T1000 (cell line): ENCODE measurements at places on chromosomes 11 and 22.

DNA sequence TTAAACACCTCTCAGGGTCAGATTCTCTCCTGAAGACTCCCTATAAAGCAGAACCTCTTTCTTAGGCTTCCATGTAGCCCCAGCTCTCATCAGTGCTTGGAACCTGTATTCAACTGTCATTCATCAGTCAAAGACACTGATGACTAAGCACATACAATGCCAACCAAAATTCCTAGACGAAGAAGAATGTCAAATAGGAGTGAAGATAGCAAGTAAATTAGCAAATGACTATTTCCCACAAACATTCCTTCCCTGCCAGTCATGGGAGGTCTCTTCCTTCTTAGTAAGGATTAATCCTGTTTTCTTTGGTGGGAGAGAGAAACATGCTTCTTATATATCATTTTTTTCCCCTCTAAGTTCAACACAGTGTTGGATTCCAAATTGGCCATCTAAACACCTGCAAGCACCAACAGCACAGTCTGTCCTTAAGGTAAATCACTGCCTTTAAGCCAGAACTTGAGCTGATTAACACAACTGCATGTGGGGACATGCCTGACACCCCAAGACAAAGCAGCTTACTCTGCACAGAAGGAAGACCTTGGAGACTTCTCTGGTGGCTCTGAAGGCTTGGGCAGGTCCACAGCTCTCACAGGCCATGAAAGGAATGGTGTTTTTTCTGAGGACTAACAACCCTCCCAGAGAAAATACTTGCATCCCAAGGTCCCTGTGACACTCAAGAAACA lies 47.5 kb upstream of the ME3 start:
- no peak for DNase-seq

- no peak for DNase-seq
Measured at GRCh38 chr11:72493426-72494108, 59.2 kb upstream of the CLPB start.

DNA sequence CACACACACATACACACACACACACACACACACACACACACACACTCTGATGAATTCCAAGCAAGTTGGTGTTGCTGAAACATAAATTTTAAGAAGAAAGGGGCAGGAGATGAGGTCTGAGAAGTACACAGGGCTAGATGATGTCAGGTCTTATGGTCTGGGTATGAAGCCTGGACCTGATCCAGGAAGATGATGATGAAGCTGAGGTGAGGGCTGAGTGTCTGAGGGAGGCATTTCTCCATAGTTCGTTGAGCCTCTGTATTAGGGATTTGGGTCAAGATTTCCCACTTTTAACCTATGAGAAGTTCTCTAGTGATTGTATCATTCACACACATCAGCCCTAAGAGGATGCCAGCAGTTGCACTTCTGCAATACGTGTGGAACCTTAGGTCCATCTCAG lies 32.6 kb downstream of the KREMEN1 start:
- no peak for DNase-seq

DNA sequence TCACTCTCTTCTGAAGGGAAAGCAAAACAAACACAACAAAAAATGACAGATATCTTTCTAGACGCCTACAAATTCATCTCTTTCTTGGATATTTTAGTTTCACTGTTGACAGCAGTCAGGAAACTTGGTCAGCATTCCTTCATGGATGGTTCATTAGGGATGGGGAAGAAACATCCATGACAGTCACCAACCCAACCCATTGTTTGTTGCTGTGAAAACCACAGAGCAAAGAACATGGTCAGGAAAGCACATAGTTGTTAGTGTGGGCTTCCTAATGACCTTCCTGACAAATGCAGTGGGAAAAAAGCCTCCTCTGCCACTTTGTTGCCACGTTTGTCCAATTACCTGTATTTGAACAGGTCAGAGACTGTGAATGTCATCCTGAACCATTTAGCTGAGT lies 139.8 kb upstream of the SNX19 start:
- no peak for DNase-seq

DNA sequence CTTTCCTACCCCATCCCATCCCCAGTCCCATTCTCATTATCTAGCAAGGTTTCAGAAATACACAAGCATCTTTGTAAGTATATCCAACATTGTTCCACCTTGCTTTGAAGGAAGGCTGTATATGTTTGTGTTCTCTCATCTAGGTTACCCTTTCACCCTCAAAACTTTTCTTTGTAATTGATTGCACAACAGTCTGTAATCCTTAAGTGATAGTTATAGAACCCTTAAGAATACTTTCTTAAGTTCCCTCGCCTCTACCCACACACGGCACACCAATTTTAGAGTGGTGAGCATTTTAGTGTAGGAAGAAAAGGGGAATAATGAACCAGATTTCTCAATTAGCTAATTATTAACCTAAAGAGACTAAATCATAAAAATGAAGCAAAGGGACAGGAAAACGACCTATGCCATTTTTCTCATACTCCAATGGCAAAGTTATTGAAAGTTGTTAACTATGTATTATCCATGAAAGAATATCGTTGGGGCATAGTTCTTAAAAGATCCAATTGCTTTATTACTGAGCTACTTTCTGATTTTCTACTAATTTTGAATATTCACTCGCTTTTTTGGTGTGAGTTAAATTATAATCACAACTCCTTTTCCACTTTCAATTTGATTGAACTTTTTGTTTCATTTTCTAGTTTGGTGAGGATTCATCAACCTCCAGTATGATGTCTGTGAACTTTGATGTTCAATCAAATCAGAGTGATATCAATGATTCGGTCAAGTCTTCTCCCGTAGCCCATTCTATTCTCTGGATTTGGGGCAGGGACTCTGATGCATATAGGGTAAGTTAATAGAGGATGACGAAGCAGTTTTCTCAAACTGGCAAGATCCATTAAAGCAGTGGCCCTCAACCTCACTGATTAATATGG lies 44.9 kb downstream of the TTC17 start:
- no peak for DNase-seq

GRCh38 chr11:35393098-35393497 lies 26.3 kb downstream of the SLC1A2 start:
- DNase-seq, result no peak

GRCh38 chr11:128956401-128957201 lies 13.9 kb upstream of the TP53AIP1 start:
- no peak for DNase-seq

GRCh38 chr11:32033491-32033890 lies 57.4 kb upstream of the RCN1 start:
- no peak for DNase-seq

DNA sequence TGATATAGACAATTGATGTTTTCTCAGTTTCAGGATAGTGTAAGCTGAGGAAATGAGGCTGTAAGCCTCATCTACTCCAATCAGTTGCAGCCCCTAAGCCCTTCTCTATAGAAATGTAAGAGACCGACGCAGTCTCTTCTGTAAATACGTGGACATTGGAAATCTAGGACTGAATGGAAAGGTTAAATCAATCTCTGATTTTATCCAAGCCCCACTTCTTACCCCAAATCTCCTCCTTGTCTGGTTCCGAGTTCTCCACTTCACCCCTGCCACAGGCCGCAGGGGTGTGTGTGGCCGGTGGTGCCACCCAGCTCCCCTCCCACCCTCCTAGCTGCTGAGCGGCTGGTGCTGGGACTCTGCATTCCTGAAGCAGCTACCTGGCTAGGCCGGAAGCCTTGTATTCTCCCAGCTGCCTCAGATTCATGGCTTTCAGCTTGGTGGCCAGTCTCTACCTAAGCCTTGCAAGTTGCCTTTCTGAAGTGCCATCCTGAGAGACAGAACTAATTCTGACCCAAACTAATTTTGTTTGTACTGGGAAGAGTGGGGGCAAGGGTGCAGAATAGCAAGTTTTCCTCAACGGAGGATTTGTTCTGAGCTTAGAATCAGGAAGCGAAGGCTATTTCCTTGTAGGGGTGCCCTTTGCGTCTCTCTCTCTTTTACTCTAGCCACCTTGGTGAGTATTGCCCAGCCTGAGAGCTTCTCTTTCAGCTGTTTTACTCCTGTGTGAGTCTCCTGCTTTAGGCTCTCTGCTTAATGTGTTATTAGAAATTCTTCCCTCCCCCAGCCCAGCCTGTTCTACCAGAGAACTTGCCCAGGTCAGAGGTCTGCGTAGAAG lies 749 bp downstream of the VWA5A start:
- no peak for DNase-seq

GRCh38 chr11:107655602-107656001 lies 56.3 kb downstream of the SLN start:
- no peak for DNase-seq

DNA sequence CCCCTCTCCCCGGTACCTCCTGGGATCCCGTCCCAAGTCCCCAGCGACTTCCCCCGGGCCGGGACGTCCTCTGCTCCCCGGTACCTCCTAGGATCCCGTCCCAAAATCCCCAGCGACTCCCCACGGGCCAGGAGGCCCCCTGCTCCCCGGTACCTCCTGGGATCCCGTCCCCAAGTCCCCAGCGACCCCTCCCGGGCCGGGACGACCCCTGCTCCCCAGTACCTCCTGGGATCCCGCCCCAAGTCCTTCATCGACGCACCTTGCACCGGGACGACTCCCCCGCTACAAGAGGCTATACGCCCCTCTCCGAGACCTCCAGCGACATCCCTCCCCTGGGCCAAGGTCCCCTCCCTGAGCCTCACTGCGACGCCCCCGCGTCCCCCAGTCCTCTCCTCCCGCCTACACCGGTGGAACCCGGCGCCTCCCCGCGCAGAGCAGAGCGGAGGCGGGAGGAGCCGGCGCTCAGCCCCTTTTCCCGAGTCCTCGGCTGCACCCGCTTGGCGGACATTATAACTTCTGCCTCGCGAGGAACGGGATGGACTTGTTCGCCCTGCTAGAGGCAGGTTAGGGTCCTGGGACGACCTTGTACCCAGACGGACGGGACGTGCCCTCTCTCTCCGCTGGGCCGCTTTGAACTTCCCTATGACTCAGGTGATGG lies 912 bp downstream of the KREMEN1 start:
- DNase-seq, result no peak

DNA sequence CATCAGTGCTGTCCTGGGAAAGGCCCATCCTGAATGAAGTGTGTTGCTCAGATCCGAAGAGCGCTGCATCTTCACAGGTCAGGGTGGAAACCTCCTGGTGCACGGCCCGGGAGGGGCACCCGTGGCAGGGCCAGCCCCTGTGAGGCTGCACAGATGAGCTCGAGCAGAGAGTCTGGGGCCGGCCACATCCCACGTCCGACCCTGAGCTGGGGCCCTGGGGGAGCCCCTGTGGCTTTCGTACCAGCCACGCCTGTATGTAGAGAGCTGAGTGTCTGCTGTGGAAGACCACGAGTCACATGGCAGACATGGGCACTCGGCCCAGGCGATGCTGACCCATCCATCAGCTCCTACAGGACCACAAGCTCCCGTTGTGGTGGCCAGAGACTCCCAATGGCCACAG lies 24.9 kb upstream of the SEPTIN5 start:
- DNase-seq, result no peak

DNA sequence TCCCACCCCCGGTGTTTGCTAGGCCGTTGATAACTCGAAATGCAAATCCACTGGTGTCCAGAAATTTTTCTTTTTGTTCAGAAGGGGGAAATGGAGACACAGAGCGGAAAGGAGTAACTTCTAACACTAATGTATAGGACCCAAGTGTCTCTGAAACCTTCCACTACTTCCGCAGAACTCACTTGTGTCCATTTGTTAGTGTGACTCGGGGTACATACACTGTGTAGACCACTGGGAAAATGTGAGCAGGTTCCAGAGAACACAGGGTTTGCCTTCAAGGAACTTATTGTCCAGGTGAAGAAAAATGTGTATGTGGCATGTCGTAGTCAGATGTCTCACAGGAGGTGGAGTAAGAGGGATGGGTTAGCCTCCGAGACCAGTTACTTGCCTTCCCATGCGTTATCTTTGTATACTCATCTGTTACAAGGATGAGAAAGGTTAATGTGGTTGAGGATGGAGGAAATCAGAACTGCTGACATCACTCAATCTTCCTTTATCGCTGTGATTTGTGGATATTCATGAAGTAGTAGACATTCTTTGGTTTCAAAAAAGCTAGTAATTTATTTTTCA lies 857 bp downstream of the ARCN1 start:
- DNase-seq, result no peak

DNA sequence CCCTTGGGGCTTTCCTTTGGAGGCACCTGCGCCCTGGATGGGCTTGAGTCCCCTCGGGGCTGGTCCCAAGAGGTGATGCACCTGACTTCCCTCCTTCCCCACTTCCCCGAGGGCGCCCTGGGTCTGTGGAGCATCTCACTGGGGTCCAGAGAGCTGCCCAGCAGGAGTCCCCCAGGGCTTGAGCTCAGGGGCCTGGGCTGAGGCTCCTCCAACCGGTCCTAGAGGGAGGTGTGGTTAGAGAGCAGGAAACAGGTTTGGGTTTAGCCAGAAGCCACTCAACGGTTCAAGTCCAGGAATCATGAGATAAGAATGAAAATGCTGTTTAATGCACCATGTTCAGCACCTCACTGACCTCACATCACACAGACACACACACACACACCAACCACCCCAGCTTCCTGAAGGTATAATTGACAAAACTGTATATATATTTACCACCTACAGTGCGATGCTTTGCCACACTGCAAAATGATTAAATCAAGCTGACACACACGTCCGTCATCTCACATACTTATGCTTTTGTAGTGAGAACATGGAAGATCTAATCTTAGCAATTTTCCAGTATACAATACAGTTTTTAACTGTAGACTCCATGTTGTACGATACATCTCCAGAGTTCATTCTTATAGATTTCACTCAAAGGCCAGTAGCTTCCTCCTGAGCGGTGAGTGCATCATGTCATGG lies 628 bp upstream of the IGLL1 start:
- no peak for DNase-seq
